ENCODE measurements at places on chromosomes 3 and 15. TPM values are rescaled to one million over a fixed set of nuclear protein-coding genes. Genes with fewer than 3 reads are reported as not detected.

The SCAANT1 gene
- not detected for total RNA-seq

The NR2E3 gene
- not detected for total RNA-seq

The CRYGS gene
- 0.84 TPM for total RNA-seq

The EOMES gene
- total RNA-seq = 1.9 TPM

The NUP210 gene
- 0.04 TPM for total RNA-seq

The MAP6D1 gene
- total RNA-seq = 2.5 TPM

The GPR15 gene
- total RNA-seq = not detected

The AMT gene
- total RNA-seq = 1.9 TPM

The XIRP1 gene
- not detected for total RNA-seq

The VWA5B2 gene
- total RNA-seq = not detected

The UPK1B gene
- total RNA-seq = 12.2 TPM
